H9 (cell line): ENCODE measurements at places on chromosomes 11 and 22. TPM values are rescaled to one million over a fixed set of nuclear protein-coding genes. Genes with fewer than 3 reads are reported as not detected.
A peak's percentile ranks its signal among the peaks of the same experiment; 100 is the strongest.

DNA sequence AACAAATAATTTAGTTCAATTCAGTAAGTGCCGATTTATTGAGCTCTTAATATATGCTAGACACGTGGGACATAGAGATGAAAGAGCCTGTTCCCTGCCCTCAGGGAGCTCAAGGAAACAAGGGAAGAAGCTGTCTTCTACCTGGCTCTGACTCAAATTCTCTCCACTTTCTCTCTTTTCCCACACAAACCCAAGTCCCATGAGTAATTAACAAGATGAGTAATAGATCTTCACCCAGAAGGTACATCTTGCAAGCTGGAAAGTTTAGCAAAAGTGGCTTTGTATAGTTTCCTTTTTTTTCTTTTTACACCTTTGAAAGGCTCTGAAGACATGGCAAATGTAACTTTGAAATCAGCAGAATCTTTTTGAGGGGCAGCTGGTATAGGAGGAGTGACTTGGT is 48.2 kb upstream of the CHST1 start:
- H3K27me3 ChIP-seq, result no peaks in the 10 kb centered on the region
- H3K4me1 ChIP-seq, result no peaks in the 10 kb centered on the region
- no peak overlapping the region for H3K27ac ChIP-seq
- H3K4me3 ChIP-seq, result no peak overlapping the region
- H3K36me3 ChIP-seq, result no peaks in the 10 kb centered on the region

GRCh38 chr11:2575591-2576051 is 124.2 kb downstream of the KCNQ1OT1 start:
- no peaks in the 10 kb centered on the region for H3K36me3 ChIP-seq
- no peak overlapping the region for H3K4me3 ChIP-seq
- H3K27me3 ChIP-seq, result no peaks in the 10 kb centered on the region; the same call in 1 of the 2 replicates
- H3K4me1 ChIP-seq, result no peaks in the 10 kb centered on the region
- no peak overlapping the region for H3K27ac ChIP-seq

DNA sequence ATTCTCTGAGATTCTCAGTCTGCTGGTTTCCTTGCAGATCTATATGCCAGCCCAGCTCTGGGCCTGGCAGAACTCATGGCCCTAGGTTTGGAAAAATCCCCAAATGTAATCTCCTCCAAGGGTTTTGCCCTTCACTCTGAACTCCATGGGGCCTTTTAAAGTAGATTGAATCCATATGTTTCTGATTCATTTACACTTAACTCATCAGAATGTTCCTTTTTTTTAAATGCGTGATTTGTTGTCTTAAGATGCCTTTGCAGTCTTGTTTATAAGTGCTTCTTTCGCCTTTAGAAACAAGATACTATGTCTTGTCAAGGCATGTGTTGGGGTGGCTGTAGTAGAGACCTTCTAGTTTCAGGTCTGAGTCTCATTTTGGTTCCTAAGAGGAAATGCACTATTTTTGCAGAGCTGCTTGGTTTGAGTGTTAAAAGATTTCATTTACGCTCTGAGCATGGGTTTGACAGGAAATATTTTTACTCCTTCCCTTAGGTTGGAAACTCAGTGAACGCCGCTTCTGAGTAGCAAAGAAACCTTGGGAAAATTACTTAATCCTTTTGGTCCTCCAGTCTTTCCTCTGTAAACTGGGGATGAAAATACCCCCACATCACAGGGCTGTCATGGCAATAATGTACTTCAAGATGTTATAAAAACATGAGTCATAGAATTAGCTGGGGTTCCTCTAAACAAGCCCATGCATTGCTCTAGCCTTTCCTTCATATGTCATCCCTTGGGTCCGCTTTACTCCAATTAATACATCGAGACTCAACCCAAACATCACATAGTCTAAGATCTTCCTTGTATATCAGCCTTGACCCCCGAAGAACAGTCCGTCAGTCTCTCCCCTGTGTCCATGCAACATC is 83.5 kb downstream of the SNX19 start:
- no peak overlapping the region for H3K27ac ChIP-seq
- H3K4me1 ChIP-seq, result no peaks in the 10 kb centered on the region
- H3K4me3 ChIP-seq, result no peak overlapping the region
- no peaks in the 10 kb centered on the region for H3K36me3 ChIP-seq

GRCh38 chr11:1235901-1236315 is 13.0 kb downstream of the MUC5B start:
- H3K27ac ChIP-seq, result no peak overlapping the region
- H3K4me3 ChIP-seq, result no peak overlapping the region
- no peaks in the 10 kb centered on the region for H3K36me3 ChIP-seq
- DNase-seq, result peak; percentile 18

GRCh38 chr11:93849751-93850593 is 446 bp downstream of the VSTM5 start:
- no peak overlapping the region for H3K27ac ChIP-seq
- H3K36me3 ChIP-seq, result no peaks in the 10 kb centered on the region
- H3K27me3 ChIP-seq, result no peaks in the 10 kb centered on the region
- DNase-seq, result peak; percentile 52
- no peak overlapping the region for H3K4me3 ChIP-seq

GRCh38 chr11:88377144-88377543 is 39.6 kb upstream of the CTSC start:
- no peak overlapping the region for H3K27ac ChIP-seq
- no peak overlapping the region for H3K4me3 ChIP-seq
- DNase-seq, result no peak
- no peaks in the 10 kb centered on the region for H3K36me3 ChIP-seq
- H3K27me3 ChIP-seq, result no peaks in the 10 kb centered on the region

GRCh38 chr22:37192741-37193140 is 4.7 kb upstream of the C1QTNF6 start:
- DNase-seq, result no peak
- no peak overlapping the region for H3K27ac ChIP-seq
- H3K36me3 ChIP-seq, result peaks cover 17% of the 10 kb centered on the region
- H3K4me3 ChIP-seq, result no peak overlapping the region
- peaks cover 3% of the 10 kb centered on the region; the same call in 1 of the 2 replicates for H3K4me1 ChIP-seq

GRCh38 chr22:17431179-17431578 is 61.9 kb downstream of the CECR2 start:
- no peak overlapping the region for H3K4me3 ChIP-seq
- H3K27me3 ChIP-seq, result no peaks in the 10 kb centered on the region
- peaks cover 8% of the 10 kb centered on the region for H3K36me3 ChIP-seq
- no peak for DNase-seq

- H3K36me3 ChIP-seq, result peaks cover 66% of the 10 kb centered on the region
- DNase-seq, result no peak
- 0 out of 2 replicates have a peak, but pooled peaks cover 6% of the 10 kb centered on the region for H3K4me1 ChIP-seq
- no peak overlapping the region for H3K4me3 ChIP-seq
- no peaks in the 10 kb centered on the region for H3K27me3 ChIP-seq
Measured at GRCh38 chr22:30611197-30611596, 4.2 kb downstream of the TCN2 start.

- no peak overlapping the region for H3K4me3 ChIP-seq
- H3K36me3 ChIP-seq, result no peaks in the 10 kb centered on the region
- H3K4me1 ChIP-seq, result peaks cover under 1% of the 10 kb centered on the region; the same call in 1 of the 2 replicates
- H3K27ac ChIP-seq, result no peak overlapping the region
Measured at GRCh38 chr22:41369424-41369745, 12.4 kb upstream of the TEF start.

- no peak overlapping the region for H3K27ac ChIP-seq
- H3K36me3 ChIP-seq, result no peaks in the 10 kb centered on the region
- no peaks in the 10 kb centered on the region for H3K27me3 ChIP-seq
- no peak overlapping the region for H3K4me3 ChIP-seq
- peaks cover 6% of the 10 kb centered on the region; the same call in 1 of the 2 replicates for H3K4me1 ChIP-seq
Measured at GRCh38 chr11:77510851-77511250, 37.0 kb upstream of the PAK1 start.

- peak; percentile 26 for DNase-seq
- no peak overlapping the region for H3K4me3 ChIP-seq
- no peaks in the 10 kb centered on the region for H3K27me3 ChIP-seq
- H3K27ac ChIP-seq, result no peak overlapping the region
Measured at GRCh38 chr11:1153951-1154493, 3.7 kb upstream of the MUC5AC start.

DNA sequence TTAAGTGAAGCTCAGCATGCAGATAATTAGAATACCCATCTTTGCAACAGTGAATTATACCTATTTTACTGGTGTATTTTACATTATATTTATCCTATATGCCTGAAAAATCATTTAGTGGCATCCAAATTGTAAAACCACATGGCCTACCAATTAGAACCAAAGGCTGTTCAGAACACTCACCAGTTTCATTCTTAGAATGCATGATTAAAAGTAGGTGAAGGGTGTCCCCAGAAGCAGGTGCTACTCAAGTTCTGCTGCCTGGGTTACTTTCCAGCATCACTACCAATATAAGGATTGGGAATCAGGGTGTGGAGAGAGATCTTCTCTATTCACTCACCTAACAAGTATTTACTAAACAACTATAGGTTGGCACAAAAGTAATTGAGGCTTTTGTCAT is 103.3 kb downstream of the SGSM3 start:
- no peak overlapping the region for H3K4me3 ChIP-seq
- H3K4me1 ChIP-seq, result peaks cover 7% of the 10 kb centered on the region; the same call in 1 of the 2 replicates
- no peak for DNase-seq
- H3K27ac ChIP-seq, result no peak overlapping the region
- H3K27me3 ChIP-seq, result no peaks in the 10 kb centered on the region
- H3K36me3 ChIP-seq, result 0 out of 2 replicates have a peak, but pooled peaks cover 3% of the 10 kb centered on the region

- H3K27me3 ChIP-seq, result no peaks in the 10 kb centered on the region
- H3K4me1 ChIP-seq, result no peaks in the 10 kb centered on the region; the same call in 1 of the 2 replicates
- peaks cover 14% of the 10 kb centered on the region for H3K36me3 ChIP-seq
- no peak overlapping the region for H3K27ac ChIP-seq
- H3K4me3 ChIP-seq, result no peak overlapping the region
- no peak for DNase-seq
Measured at GRCh38 chr22:46757104-46757503, 5.3 kb upstream of the TBC1D22A start.

DNA sequence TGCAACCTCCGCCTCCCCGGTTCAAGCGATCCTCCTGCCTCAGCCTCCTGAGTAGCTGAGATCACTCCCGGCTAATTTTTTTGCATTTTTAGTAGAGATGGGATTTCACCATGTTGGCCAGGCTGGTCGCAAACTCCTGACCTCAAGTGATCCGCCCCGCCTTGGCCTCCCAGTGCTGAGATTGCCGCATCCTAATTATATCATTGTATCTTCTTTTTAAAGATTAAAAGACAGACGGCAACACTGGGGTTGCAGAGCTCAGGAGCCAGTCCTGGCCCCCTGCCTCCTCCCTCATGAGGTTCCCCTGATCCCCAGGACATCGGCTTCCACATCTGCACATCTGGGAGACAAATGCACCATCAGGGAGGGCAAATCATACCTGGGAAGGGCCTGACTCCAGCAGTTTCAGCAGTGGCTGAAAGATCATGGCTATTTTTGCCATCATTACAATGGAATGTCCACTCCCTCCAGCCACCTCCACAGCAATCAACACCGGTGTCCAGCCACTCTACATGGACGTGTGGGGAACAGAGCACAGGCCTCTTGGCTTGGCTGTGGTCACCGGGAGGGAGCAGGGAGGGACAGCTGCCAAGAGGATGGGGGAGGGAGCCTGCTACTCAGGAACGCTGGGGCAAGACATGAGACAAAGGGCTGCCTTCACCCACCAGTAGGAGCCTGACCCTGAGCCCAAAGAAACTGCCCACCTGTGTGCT is 9.2 kb upstream of the CELSR1 start:
- H3K36me3 ChIP-seq, result no peaks in the 10 kb centered on the region
- H3K4me3 ChIP-seq, result no peak overlapping the region
- H3K27ac ChIP-seq, result no peak overlapping the region
- DNase-seq, result no peak
- H3K27me3 ChIP-seq, result no peaks in the 10 kb centered on the region

GRCh38 chr22:46758867-46759290 is 3.6 kb upstream of the TBC1D22A start:
- H3K4me3 ChIP-seq, result no peak overlapping the region
- peak; percentile 74 for DNase-seq
- H3K4me1 ChIP-seq, result no peaks in the 10 kb centered on the region; the same call in 1 of the 2 replicates
- no peaks in the 10 kb centered on the region for H3K27me3 ChIP-seq
- peaks cover 14% of the 10 kb centered on the region for H3K36me3 ChIP-seq

DNA sequence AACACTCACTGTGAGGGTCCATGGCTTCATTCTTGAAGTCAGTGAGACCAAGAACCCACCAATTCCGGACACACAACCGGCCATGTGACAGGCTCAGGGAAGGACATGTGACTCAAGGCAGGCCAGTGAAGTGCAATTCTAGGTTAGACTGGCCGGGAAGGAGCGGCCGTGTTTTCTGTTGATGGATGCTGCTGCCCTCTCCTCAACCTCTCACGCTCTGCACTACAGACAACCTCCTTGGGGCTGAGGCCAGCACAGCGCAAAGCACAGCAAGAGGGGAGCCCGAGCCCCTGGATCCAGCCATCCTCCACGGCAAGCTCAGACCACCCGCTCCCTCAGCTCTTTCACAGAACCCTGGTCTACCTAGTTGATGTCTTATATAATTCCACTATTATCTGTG is 2.8 kb downstream of the NUDT8 start:
- H3K36me3 ChIP-seq, result peaks cover 34% of the 10 kb centered on the region
- no peaks in the 10 kb centered on the region; the same call in 1 of the 2 replicates for H3K4me1 ChIP-seq
- H3K27ac ChIP-seq, result no peak overlapping the region
- DNase-seq, result peak; percentile 68
- H3K27me3 ChIP-seq, result no peaks in the 10 kb centered on the region
- H3K4me3 ChIP-seq, result no peak overlapping the region

DNA sequence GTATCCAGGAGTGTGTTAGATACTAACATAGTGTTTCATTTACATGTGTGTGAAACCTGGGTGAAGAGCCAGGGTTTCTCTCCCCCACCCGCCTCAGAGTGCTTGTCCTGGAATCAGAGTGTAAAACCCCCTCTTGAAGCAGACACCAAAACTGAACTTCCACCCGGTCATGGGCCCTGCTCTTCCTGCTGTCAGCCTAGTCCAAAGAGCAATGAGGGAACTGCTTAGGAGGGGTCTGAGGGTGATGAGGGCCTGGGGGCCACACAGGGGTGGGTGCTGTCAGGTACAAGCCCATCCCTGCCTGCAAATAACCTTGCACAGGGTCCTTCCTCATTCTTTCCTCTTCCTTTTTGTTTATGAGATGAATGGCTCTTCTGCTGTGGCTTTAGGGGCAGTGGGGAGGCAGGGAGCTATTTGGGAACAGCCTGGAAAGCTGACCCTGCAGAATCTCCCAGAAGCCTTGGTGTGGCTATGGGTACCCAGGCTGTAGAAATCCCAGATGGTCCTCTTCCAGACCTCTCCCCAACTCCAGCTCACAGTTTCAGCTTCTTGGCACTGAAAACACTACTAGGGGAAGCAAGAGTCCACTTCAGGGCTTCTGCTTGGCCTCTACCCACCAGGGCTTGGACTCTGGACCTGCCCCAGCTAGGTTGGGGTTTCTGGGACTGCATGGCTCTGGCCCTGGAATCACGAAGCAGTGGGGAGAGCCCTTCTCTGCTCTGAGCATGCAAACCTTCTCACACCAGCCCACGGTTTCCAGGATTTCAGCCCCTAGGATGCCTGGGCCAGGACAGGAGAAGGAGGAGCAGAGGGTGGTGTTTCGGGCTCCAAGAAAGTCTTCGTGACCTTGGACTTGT is 8.5 kb downstream of the BATF2 start:
- no peaks in the 10 kb centered on the region for H3K4me1 ChIP-seq
- no peak overlapping the region for H3K27ac ChIP-seq
- no peaks in the 10 kb centered on the region for H3K36me3 ChIP-seq

PRMT3 gene
- 22.0 and 22.6 TPM in 2 replicates for total RNA-seq

TPBGL gene
- 0.61 and 0.64 TPM in 2 replicates for total RNA-seq

RAG2 gene
- total RNA-seq, result not detected in 2 replicates

RBM14 gene
- total RNA-seq, result 164 and 171 TPM in 2 replicates

SPINDOC gene
- total RNA-seq, result 121 TPM in 2 replicates

CRYBB2 gene
- total RNA-seq, result not detected in 2 replicates

API5 gene
- 147 and 151 TPM in 2 replicates for total RNA-seq

TRPM5 gene
- 0.09 TPM in 1 of 2 replicates, not detected in the other for total RNA-seq
